ENCODE measurements at places on chromosomes 2 and 18.
A peak's percentile ranks its signal among the peaks of the same experiment; 100 is the strongest.

GRCh38 chr18:48043166-48043565 is 112.7 kb upstream of the SMAD2 start:
- no peak for ATAC-seq

- ATAC-seq, result no peak
Measured at GRCh38 chr2:240325016-240326007, 110.2 kb upstream of the GPC1 start.

- no peak for ATAC-seq
Measured at GRCh38 chr2:235936493-235936892, 231.7 kb downstream of the GBX2 start.

GRCh38 chr2:32937602-32938448 is 8.9 kb upstream of the LTBP1 start:
- no peak for ATAC-seq

DNA sequence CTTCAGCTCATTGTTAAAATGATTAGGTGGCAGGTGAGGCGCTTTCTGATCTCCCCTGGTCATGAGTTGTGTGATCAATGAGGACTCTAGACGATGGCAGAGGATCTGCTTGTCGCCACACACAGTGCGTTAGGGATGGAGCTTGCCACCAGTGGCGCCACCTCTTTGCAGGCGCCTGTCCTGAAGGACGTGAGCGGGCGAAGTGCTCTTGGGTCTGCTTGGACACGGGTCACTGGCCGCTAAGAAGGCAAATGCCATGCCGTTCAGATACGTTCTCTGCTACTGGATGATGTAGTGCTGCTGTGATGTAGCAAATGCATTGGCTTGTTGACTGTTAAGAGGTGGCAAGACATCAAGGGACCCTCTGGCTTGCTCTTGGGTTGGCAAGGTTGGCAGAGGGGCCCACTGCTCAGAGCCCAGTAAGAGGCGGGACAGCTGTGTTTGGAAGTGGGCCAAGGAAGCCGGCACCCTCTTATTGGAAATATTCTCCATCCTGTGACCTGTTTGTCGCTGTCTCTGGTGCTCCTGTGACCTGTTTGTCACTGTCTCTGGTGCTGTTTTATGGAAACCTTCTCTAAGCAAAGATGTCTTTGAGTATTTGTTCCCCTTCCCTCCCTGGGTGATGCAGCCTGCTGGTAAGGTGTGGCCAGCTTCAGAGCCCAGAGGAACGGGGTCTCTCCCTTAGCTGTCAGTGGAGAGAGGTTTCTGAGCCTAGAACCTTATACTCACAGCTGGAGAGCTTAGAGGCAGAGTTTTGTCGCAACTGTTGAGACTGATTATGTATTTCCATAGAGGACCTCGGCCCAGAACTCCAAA is 14.6 kb downstream of the LDLRAD4 start:
- ATAC-seq, result no peak

DNA sequence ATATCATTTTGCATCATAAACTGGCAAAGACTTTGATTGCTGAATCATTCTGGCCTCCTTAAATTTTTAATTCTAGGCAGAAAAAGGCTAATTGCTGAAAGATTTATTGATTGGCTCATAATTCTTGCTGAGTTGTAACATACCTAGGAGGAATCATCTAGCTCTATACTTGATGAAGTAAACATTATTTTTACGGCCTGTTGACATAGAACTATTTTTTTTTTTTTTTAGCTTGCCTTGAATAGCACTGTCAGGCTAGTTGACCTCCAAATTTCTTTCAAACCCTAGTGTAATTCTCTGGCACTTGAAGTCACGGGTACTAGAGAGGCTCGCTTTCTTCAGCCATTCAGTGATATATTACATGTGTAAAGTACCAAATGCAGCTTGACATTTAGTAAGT is 2.8 kb downstream of the SERPINB12 start:
- ATAC-seq, result no peak

DNA sequence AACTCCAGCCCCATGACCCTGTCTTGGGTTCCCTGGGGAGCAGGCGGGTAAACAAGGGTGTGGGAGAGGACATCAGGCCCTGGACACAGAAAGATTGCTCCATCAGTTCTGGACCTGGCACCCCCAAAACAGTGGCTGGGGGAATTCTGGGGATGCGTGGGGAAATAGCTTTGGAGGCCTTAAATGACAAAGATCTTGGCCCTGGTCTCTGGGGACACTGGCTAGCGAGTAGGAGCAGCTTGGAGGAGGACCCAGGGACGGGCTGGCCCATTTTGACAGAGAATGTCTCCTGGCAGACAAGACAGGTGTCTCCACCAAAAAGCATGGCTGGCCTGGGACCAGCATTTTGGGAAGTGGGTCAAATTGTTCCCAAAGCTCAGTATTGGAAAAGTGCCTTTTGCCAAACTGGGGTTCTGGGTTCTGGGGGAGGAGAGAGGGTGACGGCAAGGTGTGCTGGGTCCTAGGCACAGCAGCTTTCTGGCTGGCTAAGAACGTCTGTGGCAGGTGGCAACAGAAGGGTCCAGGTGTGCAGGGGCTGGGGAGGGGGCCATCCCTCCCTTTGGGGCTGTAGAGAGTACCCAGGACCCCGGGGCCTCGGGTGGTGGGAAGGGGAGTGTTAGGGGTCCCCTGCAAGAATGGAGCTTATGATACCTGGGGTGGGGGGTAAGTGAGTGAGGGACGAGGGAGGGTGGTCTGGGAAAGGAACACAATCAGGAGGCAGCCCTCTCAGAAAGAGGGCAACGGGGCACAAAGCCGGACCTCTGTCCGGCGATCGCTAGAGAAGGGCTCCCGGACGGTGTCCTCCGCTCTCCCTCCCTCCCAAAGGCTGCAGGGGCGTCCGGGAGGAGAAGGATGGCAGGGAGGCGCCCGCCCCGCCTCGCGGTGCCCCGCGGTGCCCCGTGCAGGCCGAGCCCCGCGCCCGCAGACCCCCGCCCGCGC is 556 bp downstream of the CYRIA start:
- no peak for ATAC-seq

DNA sequence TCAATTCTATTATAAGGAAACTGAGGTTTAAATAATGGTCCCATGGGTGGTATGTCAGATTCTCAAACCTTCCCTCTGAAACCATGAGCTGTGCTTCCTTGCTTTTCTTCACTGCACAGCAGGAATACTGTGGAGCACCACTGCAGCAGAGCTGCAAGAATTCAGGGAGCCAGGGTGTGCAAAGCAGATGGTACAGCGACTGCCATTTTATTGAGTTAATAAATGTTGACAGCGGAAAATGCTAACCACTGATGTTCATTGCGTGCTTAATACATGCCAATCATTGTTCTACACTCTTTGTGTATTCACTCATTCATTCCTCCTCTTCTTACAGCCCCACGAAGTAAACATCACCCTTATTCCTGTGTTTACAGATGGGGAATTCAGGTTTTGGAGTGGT is 152.2 kb upstream of the THSD7B start:
- ATAC-seq, result no peak

DNA sequence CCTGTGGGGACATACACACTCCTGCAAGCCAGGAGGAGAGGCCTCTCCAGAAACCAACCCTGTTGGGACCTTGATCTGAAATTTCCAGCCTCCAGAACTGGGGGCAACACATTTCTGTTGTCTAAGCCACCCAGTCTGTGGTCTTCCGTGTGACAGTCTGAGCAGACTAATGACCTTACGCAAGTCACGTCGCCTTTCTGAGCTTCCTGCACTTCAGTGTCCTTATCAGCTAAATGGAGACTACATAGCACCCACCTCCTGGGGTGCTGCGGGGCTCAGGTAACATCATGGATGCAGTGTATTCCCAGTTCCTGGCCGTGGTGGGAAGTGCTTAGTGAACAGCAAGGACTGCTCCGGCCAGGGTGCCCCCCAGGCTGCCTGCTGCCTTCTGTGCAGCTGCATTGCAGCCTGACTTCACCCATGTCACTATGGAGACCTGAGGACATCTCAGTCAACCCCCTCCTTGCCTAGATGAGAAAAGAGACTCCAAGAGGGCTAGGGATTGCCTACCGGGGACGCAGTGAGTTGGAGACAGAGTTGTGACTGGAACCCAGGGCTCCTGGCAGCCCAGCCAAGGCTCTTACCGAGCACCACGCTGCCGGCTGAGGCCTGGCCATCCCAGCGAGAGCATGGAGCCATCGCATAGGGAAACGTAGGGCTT is 61.2 kb upstream of the FZD5 start:
- ATAC-seq, result no peak

DNA sequence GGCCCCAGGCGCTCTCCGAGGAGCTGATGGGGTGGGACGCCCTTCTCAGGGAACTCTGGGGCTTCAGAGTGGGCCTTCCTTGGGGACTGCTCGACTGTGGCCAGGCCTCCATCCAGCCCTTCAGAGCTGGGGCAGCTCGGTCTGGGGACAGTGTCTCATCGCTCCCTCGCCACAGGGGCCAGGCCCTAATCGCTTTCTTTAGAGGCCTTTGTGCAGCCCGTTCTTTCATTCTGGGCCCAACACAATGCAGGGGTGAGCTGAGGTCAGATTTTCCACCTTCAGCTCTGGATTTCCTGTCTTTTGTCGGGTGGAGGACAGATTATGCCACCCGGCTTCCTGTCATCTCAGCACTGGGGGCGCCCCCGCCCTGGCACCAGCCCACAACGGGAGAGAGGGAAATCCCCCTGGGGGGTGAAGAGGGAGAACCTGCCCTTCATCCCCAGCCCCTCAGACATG is 25.2 kb downstream of the MYCN start:
- ATAC-seq, result peak; percentile 41

- no peak for ATAC-seq
Measured at GRCh38 chr2:190582736-190583506, 48.4 kb upstream of the NEMP2 start.

DNA sequence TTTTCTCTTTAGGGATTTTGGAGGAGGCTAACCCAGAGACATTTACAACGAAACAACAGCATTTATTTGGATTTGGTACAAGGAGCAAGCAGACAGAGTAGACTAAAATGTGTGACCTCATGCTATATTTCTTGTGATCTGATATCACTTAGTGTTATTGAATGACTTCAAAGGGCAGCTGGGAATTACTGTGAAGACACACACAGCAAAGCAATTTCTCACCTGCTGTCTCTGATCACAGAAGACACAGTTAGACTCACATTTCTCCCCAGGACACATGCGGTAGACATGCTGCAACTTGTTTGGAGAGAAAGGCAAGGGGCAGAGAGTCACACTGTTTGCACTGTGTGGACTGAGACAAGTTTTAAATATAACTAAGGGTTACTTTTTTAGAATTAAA is 67.5 kb downstream of the LTBP1 start:
- ATAC-seq, result no peak

- ATAC-seq, result no peak
Measured at GRCh38 chr18:55013685-55014084, 54.4 kb upstream of the CCDC68 start.

- no peak for ATAC-seq
Measured at GRCh38 chr2:25073914-25074313, 32.0 kb downstream of the EFR3B start.

GRCh38 chr2:74109551-74109950 is 38.2 kb downstream of the BOLA3 start:
- no peak for ATAC-seq

DNA sequence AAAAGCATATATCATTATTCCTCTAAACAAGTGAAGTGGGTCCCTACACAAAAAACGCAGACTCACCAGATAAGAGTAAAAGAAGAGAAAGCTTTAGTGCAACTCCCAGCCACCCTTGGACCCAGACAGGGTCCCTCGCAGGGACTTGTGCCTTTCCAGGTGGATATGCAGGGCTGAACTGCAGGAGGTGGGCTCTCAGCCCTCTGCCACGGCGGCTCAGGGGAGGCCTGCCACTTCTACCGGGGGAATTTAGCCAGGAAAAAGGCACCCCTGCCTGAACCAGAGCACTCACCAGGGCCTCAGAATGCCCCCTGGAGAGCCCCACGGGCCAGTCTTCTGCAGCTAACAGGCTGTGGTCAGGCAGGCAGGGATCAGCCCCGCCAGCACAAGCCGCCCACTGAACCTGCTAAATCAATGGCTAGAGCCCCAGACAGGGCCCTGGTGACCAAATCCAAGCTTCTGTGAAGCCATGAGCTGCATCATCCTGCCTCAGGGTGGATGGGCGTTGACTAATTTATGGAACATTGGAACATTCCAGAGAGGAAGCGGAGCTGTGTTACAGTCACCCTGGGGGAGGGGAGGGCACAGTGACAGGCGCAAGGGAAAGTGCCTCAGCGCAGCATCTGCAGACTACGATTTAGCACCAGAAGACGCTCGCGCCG is 209.3 kb downstream of the EIPR1 start:
- no peak for ATAC-seq

DNA sequence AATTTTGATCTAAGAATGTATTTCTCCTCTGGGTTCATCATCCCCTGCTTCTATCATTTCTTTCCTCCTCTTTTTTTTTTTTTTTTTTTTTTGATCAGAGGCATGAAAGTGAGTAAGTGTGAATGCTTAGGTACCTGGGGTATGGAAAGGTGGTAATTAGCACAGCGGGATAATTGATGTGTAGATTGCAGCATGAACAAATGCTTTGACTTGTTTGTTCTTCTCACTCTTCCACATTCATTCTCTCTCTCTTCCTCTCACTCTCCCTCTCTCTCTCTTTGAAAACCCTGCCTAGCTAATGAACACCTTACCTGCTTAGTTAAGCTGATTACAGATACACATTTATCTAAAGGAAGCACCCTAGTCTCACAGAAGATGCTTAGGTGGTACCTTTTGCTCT is 74.7 kb downstream of the ZEB2 start:
- ATAC-seq, result no peak

DNA sequence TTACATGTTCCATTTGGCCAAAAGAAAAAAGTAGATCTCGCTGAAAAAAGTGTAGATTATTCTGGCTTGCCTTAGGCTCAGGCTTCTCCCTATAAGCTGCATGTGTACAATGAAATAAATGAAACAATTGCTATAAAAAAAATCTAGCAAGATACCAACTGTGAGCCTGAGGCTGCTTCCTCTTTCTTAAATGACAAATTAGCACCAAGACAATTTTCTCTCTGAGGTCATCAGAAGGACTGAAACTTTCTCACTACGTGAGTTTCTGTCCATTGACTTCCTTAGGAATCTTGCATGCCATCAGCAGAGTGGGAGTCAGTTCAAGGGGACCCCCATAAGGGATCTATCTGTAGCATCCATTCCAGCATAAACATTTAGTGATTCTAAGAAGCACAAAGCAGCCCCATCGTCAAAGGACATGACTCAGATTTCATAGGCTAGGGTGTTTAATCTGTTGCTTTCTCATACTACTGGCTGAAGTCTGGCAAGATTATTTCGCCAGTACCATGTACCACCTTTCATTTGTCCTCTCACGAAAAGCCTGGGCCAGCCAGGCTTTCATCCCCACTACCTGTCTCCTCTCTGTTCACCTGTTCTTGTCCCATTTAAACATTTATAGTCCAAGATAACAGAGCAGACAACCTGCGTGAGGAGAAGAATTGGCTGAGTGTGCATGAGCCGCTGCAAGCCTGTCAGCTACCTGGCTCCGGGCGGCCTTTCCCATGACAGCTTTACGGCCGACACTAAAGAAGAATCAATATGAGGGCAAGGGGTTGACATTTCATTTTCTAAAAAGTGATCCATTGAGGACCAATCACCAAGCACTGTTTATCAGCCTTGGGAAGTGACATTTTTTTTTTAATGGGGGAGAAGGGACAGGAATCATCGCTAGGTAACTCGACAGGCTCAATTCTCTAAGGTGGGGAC is 120.0 kb downstream of the EPHA4 start:
- no peak for ATAC-seq
